Mammary epithelial cell (primary cell): ENCODE measurements at places on chromosomes 5 and 9.

- DNase-seq, result no peak
These were observed 409 bp upstream of the COX7C start for GRCh38 chr5:86617309-86617755.

DNA sequence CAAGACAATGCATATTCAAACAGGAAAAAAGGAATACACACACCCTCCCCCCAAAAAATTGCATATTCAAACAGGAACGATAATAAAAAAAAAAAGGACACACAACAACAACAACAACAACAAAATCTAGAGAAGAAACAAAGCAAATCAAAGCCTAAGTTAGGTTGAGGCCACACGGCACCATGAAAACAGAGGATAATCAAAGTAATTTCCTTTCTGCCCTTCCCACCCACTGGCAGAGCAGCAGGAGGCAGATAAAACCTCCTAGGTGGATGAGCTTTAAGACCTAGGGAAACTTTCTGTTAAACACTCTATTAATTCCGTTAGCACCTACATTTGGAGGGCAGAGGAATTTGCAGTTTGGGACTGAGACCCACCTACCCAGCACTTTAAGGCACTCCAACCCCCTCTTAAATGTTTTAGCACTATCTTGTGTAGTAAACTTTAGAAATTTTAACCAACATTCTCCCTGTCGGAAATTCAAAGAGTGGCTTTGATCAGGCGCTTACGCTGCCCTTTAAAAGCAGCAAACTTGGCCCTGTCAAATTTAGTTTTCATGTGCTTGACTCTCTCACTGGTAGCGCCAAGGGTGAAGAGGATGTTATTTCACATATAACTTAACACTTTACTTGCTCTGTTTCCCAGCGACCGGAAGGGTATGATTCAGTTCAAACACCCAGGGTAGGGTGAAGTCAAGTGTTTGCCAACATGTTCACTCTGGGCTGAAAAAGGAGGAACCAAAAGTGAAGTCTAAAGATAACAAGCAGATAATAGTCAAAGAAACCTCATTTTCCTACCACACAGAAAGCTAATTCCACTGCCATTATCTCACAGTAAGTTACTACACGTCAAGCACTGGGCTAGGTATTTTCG, 9.2 kb downstream of the ENC1 start:
- no peak for DNase-seq

DNA sequence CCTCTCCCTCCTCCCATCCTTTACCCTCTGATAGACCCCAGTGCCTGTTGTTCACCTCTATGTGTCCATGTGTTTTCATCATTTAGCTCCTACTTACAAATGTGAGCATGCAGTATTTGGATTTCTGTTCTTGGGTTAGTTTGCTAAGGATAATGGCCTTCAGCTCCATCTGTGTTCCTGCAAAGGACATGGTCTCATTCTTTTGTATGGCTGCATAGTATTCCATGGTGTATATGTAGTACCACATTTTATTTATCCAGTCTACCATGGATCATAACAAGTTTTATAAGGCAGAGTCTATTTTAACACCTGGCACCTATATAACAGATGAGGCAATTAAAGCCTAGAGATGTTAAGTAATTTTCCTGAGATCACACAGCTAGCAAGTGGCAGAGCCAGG, 7.4 kb downstream of the YTHDC2 start:
- DNase-seq, result no peak

DNA sequence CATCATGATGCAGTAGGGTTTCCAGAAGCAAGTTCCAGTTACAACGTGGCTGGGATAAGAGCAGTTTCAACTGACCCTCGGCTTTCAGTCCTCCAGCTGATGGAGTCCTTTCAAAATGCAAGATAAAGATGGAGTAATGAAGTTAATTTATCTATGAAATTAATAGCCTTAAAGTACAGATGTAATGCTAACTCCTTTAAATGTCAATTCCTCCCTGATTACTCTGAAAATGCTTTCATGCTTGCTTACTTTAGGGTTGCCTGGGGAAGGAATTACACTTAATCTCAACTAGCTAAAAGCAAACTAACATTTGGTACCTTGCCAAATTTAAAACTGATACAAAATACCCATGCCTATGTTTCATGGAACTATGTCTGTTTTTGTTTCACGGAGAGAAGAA, 178.4 kb downstream of the KIAA0825 start:
- DNase-seq, result no peak

DNA sequence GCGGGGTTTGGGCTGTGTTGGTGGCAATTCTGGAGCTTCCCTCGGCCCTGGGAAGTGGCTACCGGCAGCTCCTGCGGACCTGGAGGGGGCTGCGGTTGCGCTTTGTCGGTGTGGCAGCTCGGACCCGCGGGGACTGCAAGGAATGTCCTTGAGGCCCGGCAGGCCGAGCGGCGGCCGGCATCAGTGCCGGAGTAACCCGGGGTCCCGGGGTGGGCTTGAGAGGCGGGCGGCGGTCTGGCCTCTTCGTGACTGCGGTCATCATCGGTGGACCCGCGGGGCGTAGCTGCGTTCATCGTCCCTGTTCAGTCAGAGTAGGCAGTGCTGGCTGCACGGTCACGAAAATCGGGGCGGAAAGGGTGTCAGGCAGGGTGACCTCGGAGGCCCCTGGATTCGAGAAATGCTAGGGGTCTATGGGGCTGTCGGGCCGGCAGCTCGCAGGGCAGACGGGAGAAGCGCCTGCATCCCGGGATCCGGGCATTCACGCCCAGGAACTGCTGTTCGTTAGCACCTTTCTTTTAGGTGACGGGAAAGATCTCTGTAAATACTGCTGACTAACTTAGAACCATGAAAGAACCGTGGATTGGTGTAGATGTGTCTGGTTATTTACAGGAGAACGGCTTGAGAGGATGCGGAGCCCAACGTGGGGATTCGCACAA, 474 bp downstream of the HMGCR start:
- peak; percentile 14 for DNase-seq

DNA sequence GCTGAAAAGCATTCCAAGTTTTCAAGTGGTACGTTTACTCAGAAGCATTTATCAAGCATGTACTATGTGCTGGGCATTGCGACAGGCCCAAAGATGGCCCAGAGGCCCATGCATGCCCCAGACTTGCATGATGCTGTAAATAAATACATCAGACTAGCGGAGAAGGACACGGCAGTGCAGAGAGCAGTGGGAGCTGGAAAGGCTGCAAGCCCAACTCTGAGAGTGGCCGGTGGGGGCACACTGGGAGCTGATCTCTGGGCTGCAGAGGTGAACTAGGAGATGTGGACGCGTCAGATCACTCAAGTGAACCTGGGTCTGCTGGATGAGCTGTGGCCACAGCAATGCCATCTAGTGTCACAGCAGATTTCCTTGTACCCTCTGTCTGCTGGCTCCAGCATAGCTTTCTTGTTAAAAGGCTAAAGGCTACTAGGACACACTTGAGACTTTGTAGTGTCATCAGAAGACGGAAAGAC, 246.9 kb downstream of the FANCC start:
- DNase-seq, result no peak

DNA sequence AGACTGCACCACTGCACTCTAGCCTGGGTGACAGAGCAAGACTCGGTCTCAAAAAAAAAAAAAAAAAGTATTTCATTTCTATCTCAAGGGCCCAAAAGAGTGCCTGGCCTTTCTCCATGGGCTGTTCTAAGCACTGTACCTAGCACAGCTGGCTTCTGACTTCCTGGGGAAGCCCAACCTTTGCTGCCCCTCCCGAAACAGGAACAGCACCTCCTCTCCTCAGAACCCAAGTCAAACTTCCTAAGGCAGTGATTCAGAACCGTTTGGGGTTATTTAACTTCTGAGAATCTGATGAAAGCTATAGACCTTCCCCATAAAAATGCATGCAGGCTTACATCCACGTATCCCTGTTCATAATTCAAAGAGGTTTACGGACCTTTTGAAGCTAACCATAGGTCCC, 57.8 kb downstream of the NRG2 start:
- DNase-seq, result no peak

DNA sequence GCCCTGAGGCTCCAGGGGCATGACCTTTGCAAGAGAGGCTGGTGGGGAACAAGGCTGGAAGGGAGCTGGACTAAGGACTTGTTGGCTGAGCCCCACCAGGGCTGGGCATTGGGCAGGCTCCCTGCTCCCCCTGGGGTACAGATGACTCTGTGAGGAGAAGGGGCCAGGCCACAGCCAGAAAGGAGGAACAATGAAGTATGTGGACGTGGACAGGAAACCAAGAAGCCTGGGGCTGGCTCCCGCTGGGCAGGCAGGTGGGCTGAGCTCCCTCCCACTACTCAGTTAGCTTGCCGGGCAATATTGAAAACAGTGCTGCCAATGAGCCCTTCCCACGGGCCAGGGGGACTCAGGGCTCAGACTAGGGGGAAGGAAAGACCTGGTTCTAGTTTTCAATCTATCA, 66.1 kb upstream of the SPTLC1 start:
- no peak for DNase-seq

DNA sequence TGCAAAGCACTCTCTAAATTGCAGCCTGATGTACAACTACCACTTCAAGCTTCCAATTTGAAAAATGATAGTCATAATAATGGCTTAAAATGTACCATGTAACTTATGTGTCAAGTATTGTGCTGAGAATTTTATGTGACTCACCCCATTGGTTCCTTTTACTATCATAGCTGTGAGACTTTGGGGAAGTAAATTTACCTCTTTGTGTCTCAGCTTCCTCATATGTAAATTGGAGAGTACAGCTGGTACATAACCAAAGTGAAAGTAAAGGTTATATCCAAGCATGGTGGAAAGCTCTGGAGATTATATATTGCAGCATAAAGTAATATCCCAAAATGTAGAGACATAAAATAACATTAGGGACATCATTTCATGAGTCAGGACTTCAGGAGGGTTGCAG, 2200.4 kb upstream of the C9orf72 start:
- DNase-seq, result peak; percentile 11

DNA sequence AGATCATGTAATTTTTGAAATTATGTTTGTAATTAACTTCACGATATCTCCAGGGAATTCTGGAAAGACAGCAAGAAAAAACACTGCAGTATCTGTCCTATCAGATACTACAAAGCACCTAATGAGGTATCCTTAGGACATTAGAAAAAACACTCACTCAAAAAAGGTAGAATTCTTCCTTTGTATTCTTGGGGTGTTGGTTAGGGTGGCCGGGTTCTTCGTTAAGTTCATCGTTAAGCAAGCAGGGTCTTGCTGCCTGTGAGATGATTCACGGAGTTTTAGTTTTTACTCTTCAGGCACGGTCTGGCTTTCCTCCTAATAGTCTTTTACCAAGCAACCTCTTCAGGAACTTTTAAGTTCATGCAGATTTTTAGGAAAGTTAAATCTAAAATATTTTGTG, 91.4 kb upstream of the IRX4 start:
- peak; percentile 83 for DNase-seq

DNA sequence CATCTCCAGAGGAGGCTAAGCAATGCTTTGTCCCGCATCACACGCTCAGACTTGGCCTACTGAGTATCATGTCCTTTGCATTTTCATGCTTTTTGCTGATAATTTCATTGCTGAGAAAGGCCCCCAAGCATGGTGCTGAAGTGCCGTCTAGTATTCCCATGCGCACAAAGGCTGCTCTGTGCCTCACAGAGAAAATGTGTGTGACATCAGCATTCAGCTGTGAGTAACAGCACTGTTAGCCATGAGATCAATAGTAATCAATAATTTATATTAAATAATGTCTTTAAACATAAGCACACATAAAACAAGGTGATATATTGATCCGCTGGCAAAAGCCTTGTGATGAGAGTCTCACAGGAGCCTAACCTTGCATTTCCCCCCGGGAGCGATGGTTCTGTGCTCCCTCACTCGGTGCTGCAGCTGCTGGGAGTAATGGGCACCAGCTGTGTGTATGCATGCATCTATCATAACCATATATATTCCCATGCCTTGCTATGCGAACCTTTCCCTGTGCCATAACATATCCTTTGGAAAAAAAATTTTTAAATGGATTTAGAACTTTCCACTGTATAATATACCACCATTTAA, 50.4 kb upstream of the RNF130 start:
- no peak for DNase-seq

GRCh38 chr9:136011703-136012496, 50.7 kb upstream of the UBAC1 start:
- DNase-seq, result no peak

DNA sequence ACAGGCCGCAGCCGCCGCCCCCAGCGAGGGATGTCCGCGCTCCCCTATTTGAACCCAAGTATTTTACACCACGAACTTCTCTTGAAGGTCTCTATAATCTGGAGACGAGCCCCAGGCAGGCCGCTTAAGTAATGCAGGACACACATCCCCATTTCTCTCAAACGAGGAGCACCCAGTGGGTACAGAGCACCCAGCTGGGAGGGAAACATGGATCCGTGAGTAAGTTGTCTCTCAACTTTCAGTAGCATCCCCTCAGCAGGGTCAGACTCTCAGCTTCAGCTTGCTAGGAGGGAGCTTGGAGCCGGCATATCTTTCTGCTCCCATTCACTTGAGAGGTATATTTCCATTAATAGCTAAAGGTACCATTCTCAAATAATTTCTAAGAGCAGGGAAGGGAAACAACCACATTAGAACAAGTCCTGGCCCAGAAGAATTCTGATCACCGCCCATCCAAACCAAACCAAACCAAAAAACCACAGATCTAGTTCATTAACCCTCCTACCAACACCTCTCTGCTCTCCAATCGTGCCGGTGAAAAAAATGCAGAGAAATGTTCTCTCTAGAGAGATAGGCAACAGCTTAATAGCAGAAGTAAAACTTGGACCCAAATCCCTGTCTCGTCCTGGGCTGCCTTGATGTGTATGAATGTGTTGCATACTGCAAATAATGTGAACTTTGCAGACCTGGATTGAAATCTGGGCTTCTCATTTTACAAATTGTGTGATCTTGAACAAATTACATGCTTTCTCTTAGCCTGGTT, 910 bp downstream of the TDRD7 start:
- peak; percentile 28 for DNase-seq

DNA sequence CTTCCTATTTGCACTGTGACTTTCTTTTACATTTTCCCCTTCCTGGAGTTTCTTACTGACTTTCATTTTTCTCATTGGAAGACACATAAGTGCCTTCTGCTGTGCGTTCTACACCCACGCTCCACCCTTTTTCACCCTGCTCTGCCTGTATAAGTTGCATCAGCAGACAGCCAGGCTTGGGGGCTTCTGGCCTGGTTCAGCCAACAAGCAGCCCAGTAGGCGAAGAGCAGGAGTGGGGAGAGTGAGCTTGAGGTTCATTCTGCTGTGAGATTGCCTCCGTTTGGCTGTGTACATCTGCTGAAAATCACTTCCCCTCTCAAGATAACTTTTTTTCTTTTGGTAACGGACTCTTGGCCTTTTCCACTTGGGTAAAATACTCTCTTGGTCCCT, 38.4 kb downstream of the RASGRF2 start:
- DNase-seq, result no peak

GRCh38 chr9:18396102-18396728, 77.7 kb upstream of the ADAMTSL1 start:
- DNase-seq, result no peak

- DNase-seq, result no peak
These were observed 593.2 kb upstream of the CLINT1 start for GRCh38 chr5:158451993-158452672.

- no peak for DNase-seq
These were observed 179.7 kb upstream of the ISL1 start for GRCh38 chr5:51203598-51203997.

GRCh38 chr5:134003064-134003816, 1.5 kb downstream of the VDAC1 start:
- no peak for DNase-seq

- no peak for DNase-seq
These were observed 340.6 kb downstream of the ASTN2 start for GRCh38 chr9:117074342-117074662.
